NK-92 treated with Interleukin-12 subunit alpha and Interleukin-12 subunit beta, amount 100 ng/mL, for 24 hours (cell line): ENCODE measurements at places on chromosomes 7 and 10.

DNA sequence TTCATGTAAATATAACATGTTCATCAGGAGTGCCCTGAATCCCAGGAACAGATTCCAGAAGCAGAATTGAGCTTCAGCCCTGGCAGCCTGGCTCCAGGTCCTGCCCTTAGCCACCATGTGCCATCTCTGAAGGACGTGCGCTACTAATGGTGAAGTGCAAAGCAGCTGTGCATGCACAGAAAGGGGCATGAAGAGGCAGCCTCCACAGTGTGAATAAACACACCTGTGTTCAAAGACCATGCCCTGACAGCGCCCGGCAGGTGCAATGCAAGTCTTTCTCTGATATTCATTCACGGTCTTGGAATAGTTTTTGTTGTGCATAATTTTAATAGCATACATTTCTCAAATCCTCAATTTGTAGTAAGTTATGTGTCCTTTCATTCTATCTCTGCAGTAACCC lies 250.4 kb upstream of the TCERG1L start:
- no peak for DNase-seq

DNA sequence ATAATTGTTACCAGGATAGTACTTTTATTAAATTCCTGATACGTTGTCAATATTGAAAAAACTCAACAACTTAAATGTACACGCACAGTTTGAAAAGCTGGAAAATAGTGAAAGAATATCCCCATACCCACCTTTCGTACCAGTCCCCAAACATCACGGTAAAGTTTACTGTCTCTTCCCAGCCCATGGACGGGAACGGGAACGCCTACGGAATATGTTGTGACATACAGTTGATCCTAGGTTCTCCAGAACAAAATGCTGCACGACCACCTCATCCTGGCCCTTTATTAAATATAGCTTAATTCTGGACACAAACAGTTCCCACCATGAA lies 527 bp upstream of the BCAP29 start:
- DNase-seq: no peak

GRCh38 chr10:19499291-19499770 lies 316.9 kb upstream of the PLXDC2 start:
- DNase-seq: no peak

DNA sequence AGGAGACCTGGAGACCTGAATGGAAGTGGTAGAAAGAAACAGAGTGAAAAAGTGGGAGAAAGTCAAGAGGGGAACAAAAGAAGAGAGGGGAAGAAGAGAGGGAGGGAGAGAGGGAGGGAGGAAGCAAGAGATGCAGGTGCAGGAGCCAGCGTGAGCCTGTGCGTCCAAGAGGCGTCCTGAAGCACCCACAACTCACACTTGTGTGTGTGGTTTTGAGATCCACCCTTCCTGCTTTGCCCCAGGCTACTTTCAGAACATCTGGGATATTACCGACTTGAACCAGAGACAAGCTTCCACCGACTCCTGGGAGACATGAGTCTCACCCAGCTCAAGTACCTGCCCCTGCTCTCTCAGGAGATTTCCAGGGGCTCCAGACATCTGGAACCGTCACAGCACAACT lies 9.8 kb downstream of the AFAP1L2 start:
- DNase-seq: no peak

- DNase-seq: peak; percentile 37
Observed at GRCh38 chr7:8197994-8198698, 63.8 kb downstream of the ICA1 start.

GRCh38 chr10:1488970-1489548 lies 248.3 kb downstream of the ADARB2 start:
- DNase-seq: no peak

- no peak for DNase-seq
Observed at GRCh38 chr10:119316729-119317097, 109.3 kb downstream of the GRK5 start.

GRCh38 chr10:12252882-12253546 lies 57.0 kb downstream of the CDC123 start:
- no peak for DNase-seq

- no peak for DNase-seq
Observed at GRCh38 chr10:21894648-21895342, 108.7 kb downstream of the DNAJC1 start.

DNA sequence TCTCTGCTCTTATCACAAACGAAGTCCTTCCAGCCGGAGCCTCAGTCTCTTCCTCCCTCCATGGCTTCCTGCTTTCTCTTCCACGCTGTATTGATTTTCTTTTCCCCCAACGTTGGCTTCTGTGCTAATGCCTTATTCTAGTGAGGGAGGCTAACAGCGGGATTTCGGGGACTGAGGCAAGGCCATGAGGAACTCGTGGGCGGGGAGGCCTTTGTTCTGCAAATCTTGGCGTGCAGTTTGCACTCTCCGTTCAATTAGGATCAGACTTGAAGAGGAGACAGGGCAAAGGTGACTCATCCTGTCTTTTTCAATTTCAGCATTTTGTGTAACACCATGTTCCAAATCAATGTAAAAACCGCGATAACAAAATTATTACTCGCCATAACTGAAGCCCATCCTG lies 25.3 kb downstream of the EN2 start:
- no peak for DNase-seq

GRCh38 chr7:79302293-79302692 lies 151.2 kb downstream of the MAGI2 start:
- DNase-seq: no peak

DNA sequence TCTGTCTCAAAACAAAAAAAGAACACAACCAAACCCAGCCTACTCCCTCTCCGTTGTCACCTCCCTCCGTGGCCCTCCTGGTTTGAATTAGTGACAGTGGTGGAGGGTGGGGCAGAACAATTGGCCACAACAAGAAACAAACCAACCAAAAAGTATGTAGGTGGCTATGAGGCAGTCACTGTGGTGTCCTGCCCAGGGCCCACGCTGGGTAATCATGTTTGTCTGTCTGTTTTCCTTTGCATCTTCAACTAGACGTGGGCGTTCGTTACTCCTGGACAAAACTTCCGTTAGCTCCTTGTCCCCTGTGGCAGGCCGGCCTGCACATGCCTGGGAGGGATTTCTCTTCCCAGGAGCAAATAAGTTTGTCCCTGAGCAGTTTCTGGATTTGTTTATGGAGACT lies 78.4 kb downstream of the XRCC2 start:
- no peak for DNase-seq

GRCh38 chr7:85688712-85689111 lies 501.9 kb upstream of the SEMA3D start:
- DNase-seq: no peak

- no peak for DNase-seq
Observed at GRCh38 chr10:12941966-12942365, 59.5 kb downstream of the CCDC3 start.

GRCh38 chr10:44967616-44968015 lies 8.0 kb downstream of the RASSF4 start:
- DNase-seq: no peak
